Caki2 (cell line): ENCODE measurements at places on chromosomes 3 and 15. TPM values are rescaled to one million over a fixed set of nuclear protein-coding genes. Genes with fewer than 3 reads are reported as not detected.

MOBP gene
- total RNA-seq: not detected in 2 replicates

IL16 gene
- total RNA-seq: not detected in 2 replicates

LDHAL6B gene
- not detected in 2 replicates for total RNA-seq

GOLGA8J gene
- total RNA-seq: not detected in 2 replicates

EFL1 gene
- 3.3 and 12.1 TPM in 2 replicates for total RNA-seq

KBTBD13 gene
- not detected in 2 replicates for total RNA-seq

BAHD1 gene
- 4.6 and 5.0 TPM in 2 replicates for total RNA-seq

CHRD gene
- total RNA-seq: 0.84 TPM in 1 of 2 replicates, not detected in the other

CCDC13 gene
- total RNA-seq: not detected in 2 replicates

DNA sequence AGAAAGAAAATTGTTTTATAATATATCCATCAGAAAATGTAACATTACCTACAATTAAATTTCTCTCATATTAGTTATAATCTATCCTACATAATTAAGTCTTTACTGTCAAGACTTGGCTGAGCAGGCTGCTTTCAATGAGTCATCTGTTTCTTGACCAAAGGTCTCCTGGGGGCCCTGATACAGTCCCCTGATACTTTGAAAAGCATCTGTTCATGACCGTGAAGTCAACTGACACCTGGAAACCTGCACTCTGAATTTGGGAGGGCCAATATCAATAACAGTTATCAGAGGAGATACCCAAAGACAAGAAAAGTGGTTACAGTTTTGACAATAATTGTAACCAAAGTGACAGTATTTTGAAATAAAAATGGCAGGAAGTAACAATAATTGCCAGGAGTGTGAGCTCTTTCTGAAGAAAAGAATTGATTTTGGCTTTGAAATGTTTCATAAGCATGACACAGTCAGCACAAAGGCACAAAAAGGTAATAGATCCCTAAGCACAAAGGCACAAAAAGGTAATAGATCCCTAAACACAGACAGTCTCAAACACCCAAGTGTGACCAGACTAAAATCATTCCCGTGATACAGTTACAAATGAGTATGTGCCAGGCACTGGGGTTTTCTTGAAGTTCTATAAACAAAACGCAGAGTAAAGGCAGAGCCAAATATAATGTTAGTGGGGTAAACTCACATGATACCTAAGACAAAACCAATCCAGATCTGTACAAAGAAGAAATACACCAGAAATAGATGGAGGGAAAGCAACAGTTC, 260.7 kb downstream of the PLOD2 start:
- no peak for DNase-seq

GRCh38 chr15:85582131-85583079, 202.0 kb downstream of the AKAP13 start:
- DNase-seq: peak; percentile 70

DNA sequence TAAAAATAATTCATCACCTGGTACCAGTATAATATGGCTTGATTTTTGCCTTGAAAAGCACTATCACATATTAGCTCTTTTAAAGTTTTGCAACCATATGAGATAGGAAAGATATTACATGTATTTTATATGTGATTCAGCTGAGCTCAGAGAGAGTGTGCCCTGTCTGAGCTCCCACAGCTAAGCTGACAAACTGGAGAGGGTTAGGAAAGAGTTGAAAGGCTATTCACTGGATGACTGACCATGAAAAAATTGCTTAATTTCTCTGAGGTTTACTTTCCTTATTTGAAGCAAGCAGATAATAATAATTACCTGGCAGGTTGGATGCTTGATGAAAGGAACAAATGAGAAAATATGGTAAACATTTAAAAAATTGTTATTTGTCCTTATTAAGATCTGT, 97.4 kb upstream of the CCDC80 start:
- no peak for DNase-seq

GRCh38 chr15:58752716-58753115, 3.2 kb upstream of the ADAM10 start:
- DNase-seq: no peak

GRCh38 chr15:83587091-83587490, 66.8 kb upstream of the ADAMTSL3 start:
- no peak for DNase-seq

DNA sequence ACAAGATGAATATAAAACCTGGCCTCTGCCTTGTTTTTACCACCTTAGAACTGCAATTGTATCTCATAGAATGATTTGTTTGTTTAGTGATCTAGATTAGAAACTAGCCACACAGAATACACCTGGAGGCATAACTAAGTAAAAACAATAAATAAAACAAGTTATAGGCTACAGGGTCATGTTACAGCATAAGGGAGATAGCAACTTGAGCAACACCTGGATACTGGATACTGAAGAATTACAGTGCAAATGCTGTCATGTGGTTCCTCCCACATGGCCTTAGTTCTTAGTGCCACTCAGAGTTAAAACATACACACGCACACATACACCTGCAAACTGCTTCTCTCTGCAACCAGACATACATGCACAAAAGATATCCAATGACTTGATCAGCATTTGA, 563.4 kb upstream of the DPPA4 start:
- DNase-seq: no peak

DNA sequence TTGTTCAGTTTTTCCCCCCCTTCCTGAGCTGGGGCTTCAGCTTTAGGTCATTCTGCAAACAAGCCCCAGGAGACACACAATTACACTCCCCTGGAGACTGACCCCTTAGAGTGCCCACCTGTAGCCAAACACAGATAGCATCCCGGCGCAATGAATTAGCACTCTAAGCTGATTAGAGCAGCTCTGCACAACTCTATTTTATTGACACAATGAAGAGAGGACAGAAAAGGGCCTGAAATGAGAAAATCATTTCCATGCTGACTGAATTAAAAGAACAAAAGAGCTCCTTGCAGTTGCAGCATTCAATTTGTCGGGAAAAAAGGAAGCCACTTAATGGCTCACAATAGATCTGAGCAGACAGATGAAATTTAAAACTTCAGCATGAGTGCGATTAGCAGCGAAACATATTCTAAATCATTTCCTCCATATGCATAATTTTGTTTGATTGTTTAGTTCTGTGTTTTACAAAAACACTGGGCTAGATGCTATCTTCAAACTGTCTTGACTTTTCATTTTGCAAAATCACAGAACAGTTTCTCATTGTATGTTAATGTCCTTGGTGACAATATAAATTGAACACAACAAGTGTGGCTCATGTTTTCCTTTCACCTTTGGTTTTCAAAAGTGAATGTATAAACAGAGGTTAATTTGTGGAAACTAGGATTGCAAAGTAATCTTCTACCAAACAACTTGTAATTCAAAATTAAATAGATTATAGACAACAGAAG, 308.6 kb downstream of the MECOM start:
- no peak for DNase-seq

DNA sequence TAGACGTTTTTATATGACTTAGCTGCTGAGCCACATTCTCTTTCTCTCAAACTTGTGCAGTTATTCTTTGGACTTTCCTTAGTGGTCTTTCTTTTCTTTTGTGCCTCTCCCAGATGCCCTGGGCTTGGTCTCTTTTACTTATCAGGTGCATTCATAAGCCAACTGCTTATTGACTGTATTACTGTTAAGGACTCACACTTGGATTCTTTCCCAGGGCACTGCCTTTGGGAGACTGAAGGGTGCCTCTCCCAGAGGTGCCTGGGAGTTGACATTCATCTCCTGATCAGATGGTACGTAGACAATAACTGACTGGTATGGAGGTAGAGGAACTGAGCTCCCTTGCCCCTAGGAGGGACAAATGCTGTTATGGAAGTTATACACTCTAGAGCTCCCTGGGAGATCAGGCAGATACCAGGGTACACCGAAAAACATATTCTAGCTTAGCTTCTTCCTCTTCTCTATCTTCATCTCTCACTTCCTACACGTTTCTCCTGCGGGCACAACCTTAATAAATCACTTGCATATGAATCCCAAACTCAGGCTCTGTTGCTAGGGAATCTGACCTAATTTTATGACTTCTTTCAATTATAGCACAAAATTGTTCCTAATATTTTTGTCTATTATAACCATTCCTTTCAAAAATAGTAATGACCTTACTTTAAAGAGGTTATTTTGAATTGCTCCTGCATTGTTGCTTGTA, 24.7 kb downstream of the PARP15 start:
- no peak for DNase-seq

GRCh38 chr15:66692808-66693596, 9.0 kb upstream of the SMAD6 start:
- no peak for DNase-seq

DNA sequence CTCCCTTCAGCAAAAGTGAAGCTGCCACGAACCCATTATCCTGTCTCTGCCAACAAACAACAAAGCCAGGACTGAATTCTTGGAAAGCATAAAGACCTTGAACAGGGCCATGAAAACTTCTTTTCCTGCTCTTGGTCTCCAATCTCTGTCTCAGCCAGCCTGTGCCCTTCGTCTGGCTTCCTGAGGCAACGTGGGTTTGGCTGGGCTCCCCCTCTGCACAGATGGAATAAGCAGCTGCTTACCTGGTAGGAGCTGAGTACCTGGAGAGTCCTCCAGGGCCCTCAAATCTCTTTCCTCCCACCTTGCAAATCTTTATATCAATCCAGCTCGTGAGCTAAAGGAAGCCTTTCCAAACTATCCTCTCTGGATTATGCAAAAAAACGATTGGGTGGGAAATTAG, 97.6 kb upstream of the PSMD6 start:
- DNase-seq: no peak

DNA sequence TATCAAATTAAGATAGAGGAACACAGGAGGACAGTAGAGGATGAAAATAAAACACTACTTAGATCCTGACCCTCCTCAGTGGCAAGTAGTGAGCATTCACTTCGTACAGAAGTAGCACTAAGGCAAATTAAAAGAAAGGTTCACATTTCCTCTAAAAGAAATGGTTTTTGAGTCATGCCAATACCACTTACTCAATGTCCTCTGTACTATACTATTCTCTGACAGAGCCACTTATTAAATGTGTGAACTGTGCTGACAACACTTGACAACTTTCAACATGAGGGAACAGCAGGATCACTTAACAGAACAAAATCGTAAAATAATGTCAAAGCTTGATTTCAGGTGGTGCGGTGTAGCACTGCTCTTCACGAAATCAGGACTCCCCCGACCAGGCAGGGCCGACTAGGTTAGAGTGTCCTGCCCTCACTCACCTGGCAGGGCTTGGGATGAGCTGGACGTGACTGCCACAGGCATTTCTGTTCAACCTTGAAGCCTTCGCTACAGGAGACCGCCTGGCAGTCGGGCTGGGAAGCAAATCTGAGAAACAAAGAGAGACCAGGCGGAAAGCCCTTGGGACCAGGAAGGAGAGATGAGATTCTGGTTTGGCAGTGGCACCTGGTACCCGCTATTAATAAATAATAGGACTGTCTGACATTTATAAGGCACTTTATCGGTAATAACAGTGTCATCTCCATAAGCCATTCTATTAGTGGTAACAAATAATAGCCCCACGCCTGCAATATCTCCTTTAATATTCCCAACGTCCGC, 611 bp upstream of the SLC27A2 start:
- no peak for DNase-seq

DNA sequence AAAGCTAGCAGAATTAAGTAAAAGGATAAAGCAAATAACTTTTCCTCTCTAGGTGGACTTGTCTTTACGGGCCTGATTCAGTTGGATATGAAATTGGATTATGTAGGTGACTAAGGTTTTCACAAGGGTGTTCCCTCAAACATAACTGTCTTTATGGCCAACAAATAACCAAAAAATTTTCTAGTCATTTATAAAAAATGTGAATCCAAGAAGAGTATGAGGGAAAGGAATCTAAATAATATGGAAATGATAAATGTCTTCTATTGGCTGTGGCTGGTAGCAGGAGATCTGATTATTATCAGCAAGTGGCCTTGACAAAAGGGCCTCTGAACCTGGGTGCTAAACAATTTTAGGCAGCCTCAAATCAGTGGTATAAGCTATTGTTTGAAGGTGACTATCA, 594.0 kb upstream of the UBE2E2 start:
- DNase-seq: no peak

GRCh38 chr3:13644341-13645117, 95.6 kb downstream of the FBLN2 start:
- DNase-seq: no peak

GRCh38 chr15:70092464-70093027, 5.2 kb downstream of the TLE3 start:
- no peak for DNase-seq

DNA sequence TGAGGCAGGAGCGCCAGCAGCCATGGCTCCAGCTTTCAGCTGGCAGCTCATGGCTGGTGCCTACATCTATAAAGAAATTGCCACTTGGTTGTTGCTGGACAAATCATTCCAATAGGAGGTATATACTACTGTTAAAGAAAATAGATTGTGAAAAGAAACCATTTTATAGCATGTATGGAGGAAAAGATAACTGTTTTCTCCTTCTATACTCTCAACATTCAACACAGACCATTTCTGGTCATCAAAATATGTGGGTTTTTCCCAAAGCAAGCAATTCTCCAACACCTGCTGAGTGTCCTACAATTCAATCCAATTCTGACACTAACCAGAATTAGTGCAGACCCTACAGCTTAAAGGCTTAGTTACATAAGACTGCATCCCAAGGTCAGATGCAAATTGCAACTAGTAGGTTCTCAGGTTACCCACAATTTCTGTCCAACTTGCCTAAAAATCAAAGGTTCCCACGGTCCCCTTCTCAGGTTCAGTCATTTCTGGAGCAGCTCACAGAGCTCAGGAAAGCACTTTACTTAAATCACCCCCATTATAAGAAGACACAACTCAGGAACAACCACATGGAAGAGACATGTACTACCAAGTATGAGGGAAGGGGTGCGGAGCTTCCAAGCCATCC, 42.4 kb upstream of the STRIT1 start:
- no peak for DNase-seq

DNA sequence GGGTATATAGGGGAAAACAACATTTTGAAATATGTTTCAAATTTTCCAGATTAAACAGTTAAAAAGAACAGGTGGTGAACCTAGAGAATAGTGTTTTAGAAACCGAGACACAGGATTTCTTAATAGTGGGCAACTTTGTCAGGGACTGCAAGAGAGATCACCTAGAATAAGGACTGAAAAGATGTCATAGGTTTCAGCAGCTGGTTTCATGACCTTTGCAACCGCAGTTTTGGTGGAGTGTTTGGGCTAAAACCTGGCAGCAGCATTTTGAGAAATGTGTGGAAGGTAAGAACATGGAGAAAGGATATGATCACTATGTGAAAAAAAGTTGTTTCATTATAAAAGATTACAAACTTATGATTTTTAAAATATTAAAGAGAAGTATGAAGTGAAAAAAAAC, 34.9 kb downstream of the PRKCI start:
- DNase-seq: no peak

DNA sequence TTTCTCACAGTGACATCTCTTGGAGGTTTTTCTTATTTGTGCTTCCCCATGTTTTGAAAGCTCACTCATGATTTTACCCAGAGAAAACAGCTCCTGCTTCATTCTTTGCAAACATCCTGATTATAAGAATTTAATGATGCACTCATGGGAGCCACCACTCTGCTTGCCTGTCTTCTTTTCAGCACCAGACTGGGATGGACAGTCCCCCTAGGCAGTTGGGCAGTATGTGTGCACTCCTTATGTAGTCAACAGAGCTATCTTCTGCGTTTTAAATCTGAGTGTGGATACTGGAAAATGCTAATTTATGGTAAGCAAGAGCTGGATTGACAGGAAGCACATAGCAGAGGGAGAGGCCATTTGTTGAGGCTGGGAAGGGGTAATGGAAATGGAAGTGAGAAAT, 276.1 kb downstream of the AGBL1 start:
- no peak for DNase-seq
